ENCODE measurements at places on chromosomes 13 and 19.

DNA sequence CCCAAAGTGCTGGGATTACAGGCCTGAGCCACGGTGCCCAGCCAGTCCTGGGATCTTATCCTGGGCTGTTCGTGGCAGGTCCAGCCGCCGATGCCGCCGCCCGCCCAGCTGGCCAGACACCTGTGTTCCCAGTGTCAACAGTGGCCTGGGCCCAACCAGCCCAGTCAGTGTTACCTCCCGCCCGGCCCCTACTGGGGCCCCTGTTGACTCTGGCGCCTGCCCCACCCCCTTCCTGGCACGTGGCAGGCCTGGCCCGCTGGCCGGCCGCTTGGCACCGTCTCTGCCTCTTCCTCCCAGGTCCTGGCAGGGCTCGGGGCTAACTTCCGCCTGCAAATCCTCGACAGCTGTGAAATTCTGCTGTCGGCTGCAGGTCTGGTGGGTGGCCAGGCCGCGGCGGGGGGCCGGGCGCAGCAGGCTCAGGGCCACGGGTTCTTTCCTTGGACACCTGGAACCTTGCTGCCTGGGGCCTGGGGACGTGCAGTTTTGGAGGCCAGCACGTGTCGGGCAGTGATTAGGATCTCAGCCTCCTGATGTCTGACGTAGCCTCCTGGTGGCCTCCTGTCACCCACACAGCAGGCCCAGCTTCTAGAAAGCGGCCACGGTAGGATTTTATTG, 9.1 kb downstream of the ARID3A start:
- no peak for DNase-seq

- DNase-seq, result no peak
Observed at GRCh38 chr13:99221567-99222239, 21.0 kb downstream of the UBAC2 start.

DNA sequence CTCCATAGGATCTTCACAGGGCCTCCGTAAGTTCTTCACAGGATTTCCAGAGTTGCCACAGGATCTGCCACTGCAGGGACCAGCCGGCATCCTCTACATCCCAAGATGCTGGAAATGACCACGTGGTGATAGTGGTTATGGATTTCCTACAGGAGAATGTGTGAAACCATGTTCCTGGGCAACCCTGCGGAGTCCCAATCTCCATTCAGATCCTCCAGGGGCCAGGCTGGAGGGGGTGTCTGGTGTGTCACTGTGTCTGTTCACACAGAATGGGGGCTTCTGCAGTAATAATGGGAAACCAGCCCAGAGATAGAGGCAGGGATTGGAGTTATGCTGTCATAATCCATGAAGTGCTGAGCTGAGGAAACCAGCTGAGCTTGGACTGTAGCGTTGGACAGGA, 8.6 kb downstream of the LILRA6 start:
- DNase-seq, result no peak

- no peak for DNase-seq
Observed at GRCh38 chr19:51440846-51441409, 17.3 kb downstream of the SIGLEC8 start.

DNA sequence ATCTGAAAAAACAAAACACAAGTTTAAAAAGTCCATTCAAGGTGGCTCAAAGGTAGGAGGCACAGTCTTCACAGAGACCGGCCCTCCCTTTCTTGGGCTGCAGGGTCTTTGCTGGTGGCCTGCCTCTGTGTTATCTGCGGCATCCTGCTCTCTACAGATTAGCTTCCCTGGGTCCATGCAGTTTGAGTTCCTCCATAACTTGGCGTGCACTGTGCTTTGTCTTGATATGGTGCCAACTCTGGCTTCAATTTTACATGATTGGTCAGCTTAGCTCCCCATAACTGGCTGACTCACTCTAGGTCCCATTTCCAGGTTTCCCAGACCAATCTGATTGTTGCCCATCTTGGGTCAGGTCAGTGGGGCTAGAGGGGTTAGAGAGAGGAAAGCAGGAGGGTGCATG, 41.8 kb downstream of the TPT1 start:
- DNase-seq, result no peak

GRCh38 chr19:12636631-12637030, 25.9 kb downstream of the ZNF791 start:
- DNase-seq, result no peak

GRCh38 chr13:44104197-44104490, 224.4 kb downstream of the LACC1 start:
- no peak for DNase-seq

- no peak for DNase-seq
Observed at GRCh38 chr13:27446986-27447583, 3.3 kb downstream of the MTIF3 start.

DNA sequence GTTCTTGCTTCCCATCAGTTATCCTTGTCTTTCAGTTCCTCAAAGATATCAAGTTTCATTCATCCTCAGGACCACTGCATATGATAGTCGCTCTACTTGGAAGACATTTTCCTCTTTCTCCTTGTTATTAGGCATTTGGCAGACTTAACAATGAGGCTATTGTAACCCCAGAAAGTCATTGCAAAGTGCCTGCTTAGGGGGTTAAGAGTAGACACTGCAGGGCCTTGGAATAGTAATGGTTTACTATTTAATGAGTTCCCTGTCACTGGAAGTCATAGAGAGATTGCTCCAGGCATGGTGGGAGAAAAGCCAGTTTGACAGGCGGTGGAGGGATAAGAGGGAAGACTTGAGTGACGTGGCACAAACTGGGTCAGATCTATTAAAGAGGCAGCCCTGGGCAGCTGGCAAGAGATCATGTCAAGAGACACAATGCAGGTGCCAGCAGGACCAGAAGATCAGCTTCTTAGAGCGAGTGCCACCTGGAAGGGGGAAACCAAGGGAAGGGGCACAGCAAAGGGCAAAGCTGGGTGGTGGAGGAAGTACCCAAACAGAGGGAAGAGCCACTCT, 16.8 kb upstream of the CPB2 start:
- no peak for DNase-seq

DNA sequence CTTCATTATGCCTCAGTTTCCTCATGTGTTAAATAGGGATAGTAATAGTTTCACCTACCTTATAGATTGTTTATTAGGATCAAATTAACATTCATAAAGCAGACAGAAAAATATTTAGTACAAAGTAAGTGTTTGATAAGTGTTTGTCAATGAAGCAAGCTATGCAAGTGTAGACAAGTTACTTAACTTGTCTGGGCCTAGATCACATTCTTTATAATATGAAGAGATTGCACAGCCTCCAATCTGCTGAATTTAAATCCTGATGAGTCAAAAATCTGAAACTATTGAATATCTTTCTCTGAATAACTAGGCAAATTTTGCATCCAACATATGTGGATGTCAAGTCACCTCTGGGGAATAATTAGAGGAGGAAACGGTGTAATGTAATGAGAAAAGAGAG, 170.5 kb downstream of the MZT1 start:
- DNase-seq, result no peak

DNA sequence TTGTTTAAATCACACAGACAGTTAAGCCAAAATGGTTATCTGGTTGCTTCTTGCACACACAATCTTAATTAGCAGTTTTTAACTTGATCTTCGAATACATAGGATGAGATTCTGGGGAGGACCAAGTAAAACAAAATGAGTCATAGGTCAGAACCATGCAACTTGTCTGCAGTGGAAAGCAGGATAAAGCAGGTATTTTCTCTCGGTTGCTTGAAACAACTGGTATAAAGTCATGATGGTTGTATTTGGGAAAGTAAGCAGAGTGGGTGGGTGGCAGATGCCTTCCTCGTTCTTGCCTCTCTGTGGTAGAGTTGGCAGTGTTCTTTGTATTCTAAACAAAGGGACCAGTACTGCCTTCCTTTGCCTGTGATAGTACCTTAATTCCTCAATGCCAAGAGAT, 167.0 kb downstream of the COG6 start:
- DNase-seq, result no peak

GRCh38 chr13:58883405-58883804, 1251.9 kb downstream of the PCDH17 start:
- DNase-seq, result no peak

- no peak for DNase-seq
Observed at GRCh38 chr19:16022251-16022650, 54.0 kb upstream of the TPM4 start.

DNA sequence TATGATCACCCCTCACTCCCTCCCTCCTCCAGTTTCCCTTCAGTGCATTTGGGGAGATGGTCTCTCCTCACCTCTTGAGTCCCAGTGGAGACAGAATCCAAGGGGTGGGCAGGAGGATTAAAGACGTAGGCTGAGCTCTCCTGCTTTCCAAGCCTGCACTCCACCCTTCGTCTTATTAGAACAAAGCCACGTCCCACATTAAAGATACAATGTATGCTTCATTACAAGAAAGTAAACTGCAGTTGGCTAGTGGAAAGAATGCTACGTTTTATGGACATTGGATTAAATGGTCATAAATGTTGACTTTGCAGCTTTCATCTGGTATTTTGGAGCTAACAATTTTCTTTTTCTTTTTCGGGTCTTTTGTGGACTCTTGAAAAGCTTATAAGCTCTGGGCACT, 1.5 kb upstream of the KLK11 start:
- no peak for DNase-seq

DNA sequence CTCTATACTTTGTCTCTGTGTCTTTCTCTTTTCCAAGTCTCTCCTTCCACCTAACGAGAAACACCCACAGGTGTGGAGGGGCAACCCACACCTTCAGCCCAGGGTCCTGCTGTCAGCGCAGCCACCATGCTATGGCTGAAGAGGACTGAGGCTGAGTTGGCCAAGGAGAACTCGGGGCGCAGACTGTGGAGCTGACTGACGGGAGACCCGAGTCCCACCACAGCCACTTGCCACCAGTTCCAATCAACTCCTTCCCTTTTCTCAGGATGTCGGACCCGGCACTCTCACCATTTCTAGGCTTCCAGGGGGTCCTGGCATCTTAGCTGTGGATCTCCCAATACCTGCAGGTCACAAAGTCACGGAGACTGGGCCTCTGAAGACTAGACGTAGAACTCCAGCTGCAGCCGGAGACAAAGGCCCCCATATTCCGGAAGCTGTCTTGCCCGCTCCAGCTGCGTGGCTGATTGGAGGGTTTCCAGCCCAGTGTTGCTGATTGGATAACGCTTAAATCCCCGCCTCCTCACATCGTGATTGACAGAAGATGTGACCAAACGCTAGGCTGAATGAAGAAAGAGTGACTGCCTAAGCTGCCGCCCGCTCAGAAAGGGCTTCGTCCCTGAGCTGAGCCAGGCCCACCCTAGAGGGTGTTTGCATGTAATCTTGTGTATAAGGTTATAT, 63.6 kb downstream of the ZNF429 start:
- no peak for DNase-seq

DNA sequence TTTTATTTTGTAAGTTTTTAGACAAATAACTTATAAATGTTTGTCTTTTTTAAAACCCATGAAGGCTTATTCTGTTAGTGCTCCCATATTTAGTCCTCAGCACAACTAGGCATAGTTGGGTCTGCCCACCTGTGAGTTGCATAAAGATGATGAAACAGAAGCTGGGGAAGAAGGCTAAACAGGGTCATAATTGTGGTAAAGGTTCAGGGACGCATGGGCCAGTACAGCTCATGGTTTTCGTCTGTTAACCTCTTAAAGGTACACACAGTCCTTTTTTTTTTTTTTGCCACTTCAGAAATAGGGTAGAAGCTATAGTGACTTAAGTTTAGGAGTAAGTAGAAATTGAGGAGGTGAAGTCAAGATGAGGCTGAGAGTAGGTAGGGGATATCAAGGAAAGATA, 58.3 kb downstream of the TM9SF2 start:
- no peak for DNase-seq

DNA sequence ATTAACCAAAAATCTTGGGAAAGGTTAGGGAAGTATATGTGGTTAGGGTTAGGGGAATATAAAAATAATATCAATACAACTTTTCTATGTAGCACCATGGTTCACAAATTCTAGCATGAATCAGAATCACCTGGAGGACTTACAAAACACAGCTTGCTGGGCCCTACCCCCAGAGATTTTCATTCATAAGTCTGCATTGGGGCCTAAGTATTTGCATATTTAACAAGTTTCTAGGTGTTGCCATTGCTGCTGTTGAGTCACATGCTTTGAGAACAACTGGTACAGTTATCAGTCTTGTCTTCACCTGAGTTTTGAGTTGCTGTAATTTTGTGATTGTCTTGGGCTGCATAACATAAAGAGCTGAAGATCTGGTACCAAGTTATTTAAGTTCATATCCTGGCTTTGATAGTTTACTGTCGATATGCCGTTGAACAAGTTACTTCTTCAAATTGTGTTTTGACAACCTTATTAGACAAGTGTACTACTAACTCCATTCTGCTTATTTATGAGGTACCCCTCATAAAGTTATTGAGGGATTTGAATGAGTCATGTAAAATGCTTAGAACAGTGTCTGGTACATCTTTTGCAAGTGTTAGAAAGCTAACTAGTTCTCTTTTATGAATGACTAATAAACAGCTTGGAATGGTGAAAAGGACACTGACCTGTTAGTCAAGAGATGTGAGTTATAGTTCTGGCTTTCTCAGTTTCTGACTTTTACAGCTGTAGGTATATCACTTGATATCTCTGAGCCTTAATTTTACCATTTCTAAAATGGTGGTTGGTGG, 132.9 kb downstream of the PAN3 start:
- DNase-seq, result no peak

DNA sequence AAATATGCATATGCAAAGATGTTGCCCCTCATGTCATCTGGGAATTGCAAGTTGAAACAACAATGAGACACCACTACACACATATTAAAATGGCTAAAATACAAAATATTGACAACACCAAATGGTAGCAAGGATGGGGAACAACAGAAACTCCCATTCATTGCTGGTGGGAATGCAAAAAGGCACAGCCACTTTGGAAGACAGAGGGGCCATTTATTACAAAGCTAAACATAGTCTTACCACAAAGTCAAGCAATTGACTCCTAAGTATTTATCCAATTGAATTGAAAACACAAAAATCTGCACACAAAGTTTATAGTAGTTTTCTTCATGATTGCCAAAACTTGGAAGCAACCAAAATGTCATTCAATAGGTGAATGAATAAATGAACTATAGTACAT, 6.1 kb upstream of the SERPINE3 start:
- DNase-seq, result no peak

Data from ecto neural progenitor cell (in vitro differentiated cells).